ENCODE measurements at places on chromosomes 7 and 10.

DNA sequence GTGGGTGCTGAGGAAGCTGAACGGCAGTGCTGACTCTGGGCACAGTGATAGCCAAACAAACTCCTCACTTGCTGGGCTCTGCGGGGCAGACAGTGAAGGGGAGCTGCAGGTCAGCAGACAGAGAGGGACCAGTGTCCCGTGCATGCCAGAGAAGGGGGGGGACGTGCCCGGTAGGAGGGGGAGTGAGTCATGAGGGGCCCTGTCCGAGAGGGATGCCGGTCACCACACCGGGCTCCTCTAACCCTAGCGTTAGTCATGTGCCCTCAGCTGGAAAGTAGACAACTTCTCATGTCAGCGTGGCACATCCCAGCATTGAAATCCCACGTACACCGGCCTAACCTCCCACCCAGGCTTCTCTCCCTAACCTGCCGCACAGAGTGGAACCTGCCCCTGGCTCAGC, 117.1 kb upstream of the DPP6 start:
- no peak for DNase-seq

DNA sequence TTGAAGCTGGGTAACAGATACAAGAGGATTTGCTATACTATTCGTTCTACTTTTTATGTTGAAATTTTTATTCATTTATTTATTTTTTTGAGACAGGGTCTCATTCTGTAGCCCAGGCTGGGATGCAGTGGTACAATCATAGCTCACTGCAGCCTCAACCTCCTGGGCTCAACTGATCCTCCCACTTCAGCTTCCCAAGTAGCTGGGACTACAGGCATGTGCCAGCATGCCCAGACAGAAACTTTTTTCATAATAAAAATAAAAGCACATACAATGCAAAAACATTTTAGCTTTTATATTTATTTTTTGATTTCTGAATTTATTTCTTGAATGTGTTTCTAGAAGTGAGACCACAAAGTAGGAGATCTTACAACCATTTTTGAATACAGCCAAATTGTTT, 71.2 kb downstream of the FANK1 start:
- no peak for DNase-seq

DNA sequence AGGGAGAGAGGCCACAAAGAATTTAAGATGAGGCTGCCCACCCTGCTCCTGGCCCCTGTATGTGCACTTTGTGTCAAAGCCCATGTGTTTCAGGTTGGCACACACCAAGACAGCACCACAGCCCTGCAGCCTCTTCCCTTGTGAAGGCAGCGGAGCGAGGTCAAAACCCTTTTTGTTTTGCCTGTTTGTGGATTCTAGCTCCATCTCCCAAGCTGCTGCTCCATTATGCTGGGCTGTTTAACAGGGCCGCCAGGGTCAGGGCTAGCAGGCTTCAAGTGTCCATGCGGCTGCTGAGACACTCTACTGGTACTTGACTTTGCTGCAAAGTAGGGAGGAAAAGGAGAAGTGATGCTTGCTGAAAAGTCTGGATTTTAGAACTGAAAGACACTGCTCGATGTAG, 142.3 kb upstream of the EFCAB10 start:
- no peak for DNase-seq

- DNase-seq = no peak
Measured at GRCh38 chr10:49651917-49652316, 27.5 kb upstream of the C10orf53 start.

DNA sequence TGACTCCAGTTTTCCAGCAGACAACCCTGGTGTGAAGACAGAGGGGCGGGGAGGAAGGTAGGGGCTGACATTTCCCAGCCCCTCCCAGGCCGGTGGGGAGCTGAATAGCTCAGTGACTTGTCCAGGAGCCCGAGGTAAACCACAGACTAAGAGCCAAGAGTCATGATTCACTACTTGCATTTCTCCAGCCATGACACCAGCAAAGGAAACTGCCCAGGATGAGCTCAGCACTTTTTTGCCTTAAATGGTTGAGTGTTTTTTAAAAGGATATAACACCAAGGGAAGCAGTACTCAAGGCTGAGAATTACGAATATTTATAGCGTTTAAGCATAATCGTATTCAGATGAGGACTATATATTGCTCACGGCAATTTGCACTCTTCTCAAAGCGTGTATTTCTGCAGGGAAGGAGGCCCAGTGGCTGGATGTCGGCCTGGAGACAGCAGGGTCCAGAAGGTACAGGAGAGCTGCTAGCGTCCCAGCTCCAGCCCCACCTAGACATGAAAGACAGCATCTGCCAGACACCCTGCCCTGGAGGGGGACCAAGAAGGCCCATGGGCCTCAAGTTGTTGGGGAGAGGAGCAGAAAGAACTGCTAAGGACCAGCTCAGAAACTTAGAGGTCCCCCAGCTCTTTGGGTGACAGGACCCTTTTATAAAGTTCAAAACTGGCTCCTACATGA, 141.4 kb downstream of the GRID1 start:
- DNase-seq = no peak

GRCh38 chr7:12322284-12322902, 81.3 kb downstream of the VWDE start:
- no peak for DNase-seq

- no peak for DNase-seq
Measured at GRCh38 chr7:2032876-2033407, 199.8 kb downstream of the MAD1L1 start.

GRCh38 chr10:80472234-80473095, 18.4 kb downstream of the TSPAN14 start:
- no peak for DNase-seq

DNA sequence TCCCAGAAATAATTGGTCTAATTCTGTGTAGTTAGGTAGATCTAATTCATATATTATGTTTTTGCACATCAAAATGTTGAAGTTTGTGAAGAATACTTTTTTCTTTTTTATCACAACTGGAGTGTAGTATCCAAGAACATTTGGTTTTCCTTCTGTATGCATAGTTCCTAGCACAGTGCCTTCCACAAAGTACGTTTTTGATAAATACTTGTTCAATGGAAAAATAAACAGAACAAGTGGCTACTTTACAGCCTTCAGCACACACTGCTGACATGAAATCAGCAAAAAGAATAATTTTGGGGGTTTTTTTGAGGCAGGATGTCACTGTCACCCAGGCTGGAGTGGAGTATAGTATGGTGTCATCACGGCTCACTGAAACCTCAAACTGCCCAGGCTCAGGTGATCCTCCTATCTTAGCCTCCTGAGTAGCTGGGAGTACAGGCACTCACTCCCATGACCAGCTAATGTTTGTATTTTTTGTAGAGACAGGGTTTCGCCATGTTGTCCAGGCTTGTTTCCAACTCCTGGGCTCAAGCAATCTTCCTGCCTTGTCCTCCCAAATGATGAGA, 27.9 kb downstream of the TARP start:
- DNase-seq = no peak

GRCh38 chr7:105130048-105130447, 116.0 kb downstream of the KMT2E start:
- no peak for DNase-seq
